ENCODE measurements at places on chromosomes 5 and 9.

DNA sequence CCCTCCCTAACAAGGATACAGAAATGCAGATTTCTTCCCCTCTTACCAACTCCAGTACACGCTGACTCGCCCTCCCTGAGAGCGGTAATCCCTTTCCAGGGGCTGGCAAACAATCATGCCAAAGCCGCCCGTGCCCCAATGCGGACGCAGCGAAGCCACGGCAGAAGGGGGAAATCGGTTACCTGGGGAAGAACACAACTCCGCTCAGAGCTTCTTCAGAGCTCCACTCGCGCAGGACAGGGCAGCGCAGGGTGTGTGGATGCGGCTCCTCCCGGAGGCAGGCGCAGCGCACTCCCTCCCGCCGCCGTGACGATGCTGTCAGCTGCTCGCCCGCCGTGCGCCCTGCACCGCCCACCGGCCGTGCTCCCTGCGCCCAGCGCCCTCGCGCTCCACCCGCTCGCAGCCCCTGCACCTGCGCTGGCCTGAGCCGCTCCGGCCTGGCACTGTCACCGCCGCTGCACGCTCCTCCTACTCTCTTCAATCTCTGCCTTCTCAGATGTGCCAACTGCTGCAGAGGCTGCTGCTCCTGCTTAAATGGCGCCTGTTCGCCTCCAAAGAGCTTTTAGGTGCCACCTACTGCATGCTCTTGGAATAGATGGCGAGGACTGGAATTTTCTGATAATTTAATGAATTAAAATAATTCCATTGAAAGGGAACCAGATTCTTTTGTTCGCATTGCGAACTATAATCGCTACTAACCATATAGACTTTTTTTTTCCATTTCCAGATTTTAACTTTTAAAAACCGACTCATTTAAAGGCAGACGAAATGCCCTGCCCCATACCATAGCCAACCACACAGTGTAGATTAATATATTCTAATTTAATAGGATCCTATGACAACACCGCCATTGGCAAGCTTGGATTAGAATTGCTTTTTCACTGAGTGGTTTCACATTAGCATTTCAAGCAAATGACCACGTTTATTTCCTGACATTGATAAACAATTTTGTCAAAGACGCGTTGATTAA lies at the start of gene DIRAS2:
Gene DIRAS2 (minus strand): TSS at position 255 of the 970 bp plus-strand sequence. CDS start 28,997 bp downstream, outside the sequence.
- DNase-seq, result no peak

GRCh38 chr5:127228540-127229184 lies 61.9 kb upstream of the MEGF10 start:
- DNase-seq, result no peak

DNA sequence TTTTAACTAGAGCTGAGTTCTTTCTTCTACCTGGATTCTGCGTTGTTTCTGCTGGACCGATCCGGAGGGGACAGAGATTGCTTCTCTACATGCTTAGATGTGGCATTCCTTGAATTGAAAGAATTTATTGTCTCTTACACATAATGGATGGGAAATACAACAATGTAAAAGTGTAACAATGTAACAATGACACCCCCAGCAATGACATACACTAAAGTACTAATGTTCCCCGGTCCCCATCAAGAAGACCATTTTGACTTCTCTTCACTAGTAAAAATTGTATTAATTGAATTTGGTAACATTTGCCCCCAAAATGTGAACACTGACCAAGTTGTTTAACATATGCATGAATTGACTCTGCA lies 760.2 kb downstream of the TAF11L14 start:
- DNase-seq, result no peak

GRCh38 chr5:123438244-123438643 lies 15.0 kb upstream of the CEP120 start:
- DNase-seq, result no peak
